ENCODE measurements at places on chromosomes 1 and 21.
A peak's percentile ranks its signal among the peaks of the same experiment; 100 is the strongest.

DNA sequence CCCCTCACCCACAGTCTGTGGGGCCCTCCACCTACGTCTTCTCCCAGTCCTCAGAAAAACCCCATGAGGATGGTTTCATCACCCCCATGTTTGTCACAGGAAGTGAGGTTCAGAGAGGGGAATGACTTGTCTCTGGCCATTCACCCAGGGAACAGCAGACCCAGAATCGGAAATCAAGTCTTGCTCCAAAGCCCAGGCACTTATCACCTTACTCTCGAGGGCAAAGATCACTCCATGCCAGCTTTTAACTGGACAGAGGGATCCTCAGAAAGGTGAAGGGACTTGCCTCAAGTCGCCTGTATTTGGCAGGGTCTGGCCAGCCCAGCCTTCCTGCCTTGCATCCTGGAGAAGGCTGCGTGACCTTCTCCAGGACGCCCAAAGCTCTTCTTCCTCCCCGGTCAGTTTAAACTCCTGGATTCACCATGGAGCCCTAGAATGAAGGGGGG lies 57.9 kb upstream of the SSBP3 start:
- no peak for DNase-seq

DNA sequence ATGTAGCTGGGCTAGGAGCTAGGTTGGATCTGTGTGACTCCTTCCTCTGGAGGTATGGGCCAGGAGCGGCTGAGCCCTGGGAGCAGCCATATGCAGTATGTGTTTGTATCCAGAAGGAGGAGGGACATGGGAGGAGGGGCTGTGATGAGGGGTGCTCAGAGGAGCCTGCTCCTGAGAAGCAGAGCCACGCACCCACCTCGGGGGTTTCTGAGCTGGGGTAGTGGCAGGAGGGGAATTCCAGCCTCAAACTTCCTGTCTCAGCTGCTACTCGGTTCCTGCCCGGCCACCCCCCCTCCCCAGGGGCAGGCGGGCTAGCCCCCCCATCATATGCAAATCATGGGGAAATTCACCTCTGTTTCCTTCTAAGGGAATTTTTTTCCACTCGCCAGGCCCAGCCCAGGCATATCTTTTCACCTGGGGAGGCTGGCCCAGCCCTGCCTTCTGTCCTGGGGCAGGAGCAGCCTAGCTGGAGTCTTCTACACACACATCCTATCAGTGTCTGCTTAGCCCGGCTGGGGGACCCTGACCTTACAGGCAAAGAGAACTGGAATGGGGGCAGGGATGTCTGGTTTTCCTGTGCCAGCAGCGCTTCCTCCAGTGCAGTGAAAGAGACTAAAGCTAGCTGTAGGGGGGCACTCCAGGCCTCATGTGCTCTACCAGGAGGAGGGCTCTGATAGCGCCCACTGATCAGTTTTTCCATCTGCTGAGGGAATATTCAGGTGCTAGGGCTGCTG lies 3.0 kb downstream of the ZC3H12A start:
- peak; percentile 63 for DNase-seq

- DNase-seq = peak; percentile 89
These were observed 159.3 kb upstream of the SGIP1 start for GRCh38 chr1:66374561-66375111.

DNA sequence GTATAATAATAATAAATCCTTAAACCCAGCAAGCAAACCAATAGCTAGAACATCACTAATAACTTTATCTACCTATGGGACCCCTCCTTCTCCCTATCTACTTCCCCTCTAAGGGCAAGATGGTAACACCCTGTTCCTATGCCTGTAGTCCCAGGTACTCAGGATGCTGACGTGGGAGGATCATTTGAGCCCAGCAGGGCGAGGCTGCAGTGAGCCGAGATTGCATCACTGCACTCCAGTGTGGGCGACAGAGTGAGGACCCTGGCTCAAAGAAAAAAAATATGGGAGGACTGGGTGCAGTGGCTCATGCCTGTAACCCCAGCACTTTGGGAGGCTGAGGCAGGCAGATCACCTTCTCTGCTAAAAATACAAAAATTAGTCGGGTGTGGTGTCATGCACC lies 143.1 kb upstream of the SLC45A1 start:
- no peak for DNase-seq

DNA sequence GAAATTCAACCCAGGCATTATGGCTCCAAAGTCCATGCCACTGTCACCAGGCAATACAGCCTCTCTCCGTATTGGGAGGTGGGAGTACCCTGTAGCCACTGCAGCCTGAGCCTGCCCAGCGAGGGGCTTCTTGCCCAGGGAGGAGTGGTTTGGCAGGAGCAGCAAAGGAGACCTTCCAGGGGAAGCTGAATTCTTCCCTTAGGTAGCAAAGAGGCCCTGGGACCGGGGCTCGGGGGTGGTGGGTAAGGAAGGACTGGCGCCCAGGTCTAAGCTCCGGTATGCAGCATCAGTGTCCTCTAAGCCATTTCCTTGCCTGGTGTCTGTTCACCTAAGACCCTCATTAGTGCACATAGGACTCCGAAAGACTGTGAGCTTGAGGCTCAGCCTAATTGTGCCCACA lies 17.0 kb downstream of the TNNT2 start:
- no peak for DNase-seq
